ENCODE measurements at places on chromosomes 12 and 14.

GRCh38 chr12:26721800-26722199 is 111.2 kb downstream of the ITPR2 start:
- peak; percentile 24 for DNase-seq

GRCh38 chr12:30719060-30719459 is 23.4 kb upstream of the IPO8 start:
- peak; percentile 74 for DNase-seq

- DNase-seq, result no peak
Measured at GRCh38 chr14:20743556-20743955, 2.1 kb upstream of the EDDM3A start.

- no peak for DNase-seq
Measured at GRCh38 chr12:72075401-72075800, 136.8 kb downstream of the TPH2 start.

GRCh38 chr12:51019927-51020326 is 6.3 kb downstream of the SLC11A2 start:
- DNase-seq, result no peak

All from HCEC 1CT (cell line).